Activated naive CD4-positive, alpha-beta T cell treated with anti-CD3 and anti-CD28 coated beads for 36 hours (primary cell): ENCODE measurements at places on chromosomes 3 and 15. TPM values are rescaled to one million over a fixed set of nuclear protein-coding genes. Genes with fewer than 3 reads are reported as not detected.

LSAMP gene
- not detected for total RNA-seq

HES1 gene
- 2.5 TPM for total RNA-seq

ADGRG7 gene
- not detected for total RNA-seq

SNX33 gene
- 1.1 TPM for total RNA-seq

COL7A1 gene
- 1.0 TPM for total RNA-seq

ALCAM gene
- total RNA-seq: 17.5 TPM

ATP13A5 gene
- not detected for total RNA-seq

GRCh38 chr15:31080591-31081014, 20.9 kb downstream of the TRPM1 start:
- H3K4me1 ChIP-seq: peaks cover 2% of the 10 kb centered on the region
- no peaks in the 10 kb centered on the region for H3K36me3 ChIP-seq
- H3K27me3 ChIP-seq: peaks cover 11% of the 10 kb centered on the region
- peak; percentile 29 for DNase-seq
- H3K27ac ChIP-seq: no peak overlapping the region
- no peak overlapping the region for H3K4me3 ChIP-seq

GRCh38 chr3:12905316-12906071, 64.1 kb upstream of the RPL32 start:
- peaks cover 5% of the 10 kb centered on the region for H3K36me3 ChIP-seq
- no peak overlapping the region for H3K4me3 ChIP-seq
- no peak for DNase-seq

DNA sequence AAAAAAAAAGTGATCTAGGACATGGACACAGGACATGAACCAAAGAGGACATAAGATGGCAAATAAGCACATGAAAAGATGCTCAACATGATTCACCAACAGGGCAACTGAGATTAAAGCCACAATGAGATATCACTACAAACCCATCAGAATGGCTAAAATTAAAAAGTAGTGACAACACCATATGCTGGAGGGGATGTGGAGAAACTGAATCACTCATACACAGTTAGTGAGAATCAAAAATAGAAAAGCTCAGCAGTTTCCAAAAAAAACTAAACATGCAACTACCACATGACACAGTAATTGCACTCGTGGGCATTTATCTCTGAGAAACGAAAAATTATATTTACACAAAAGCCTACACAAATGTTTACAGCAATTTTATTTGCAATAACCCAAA, 27.9 kb upstream of the ACKR4 start:
- no peak overlapping the region for H3K27ac ChIP-seq
- H3K27me3 ChIP-seq: no peaks in the 10 kb centered on the region
- peaks cover 38% of the 10 kb centered on the region for H3K36me3 ChIP-seq
- no peak for DNase-seq

GRCh38 chr3:46289966-46290365, 47.7 kb downstream of the CCR3 start:
- peaks cover 43% of the 10 kb centered on the region for H3K4me1 ChIP-seq
- H3K27me3 ChIP-seq: peaks cover 7% of the 10 kb centered on the region
- no peak for DNase-seq
- no peak overlapping the region for H3K4me3 ChIP-seq

DNA sequence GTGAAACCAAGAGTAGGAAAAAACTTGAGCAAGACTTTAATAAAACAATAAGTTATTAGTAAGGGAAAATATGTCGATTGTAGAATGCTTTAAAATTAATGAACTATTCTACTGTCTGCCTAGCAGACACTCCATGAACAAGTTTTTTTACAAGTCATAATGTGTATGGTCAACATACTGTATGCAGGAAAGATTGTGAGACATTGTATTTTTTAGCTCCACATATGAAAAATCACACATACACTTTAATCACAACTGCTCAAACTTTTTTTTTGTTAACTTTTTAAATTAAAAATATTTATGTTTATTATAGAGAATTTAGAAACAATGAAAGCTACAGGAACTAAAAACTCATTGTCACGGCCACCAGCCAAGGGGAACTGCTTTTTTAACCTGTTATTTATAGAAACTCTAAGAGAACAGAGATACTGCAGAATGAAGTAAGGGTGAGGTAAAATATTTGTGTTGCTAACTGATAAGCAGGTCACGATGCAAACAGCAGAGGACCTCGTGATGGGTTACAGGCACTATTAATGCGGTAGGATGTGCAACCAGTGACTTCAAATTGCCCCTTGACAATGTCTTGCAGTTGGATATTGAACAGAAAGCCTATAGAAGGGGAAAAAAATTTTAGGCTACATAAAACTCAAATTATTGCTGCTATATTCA, 53.0 kb downstream of the THSD4 start:
- no peak for DNase-seq
- no peaks in the 10 kb centered on the region for H3K4me1 ChIP-seq
- peaks cover 1% of the 10 kb centered on the region for H3K36me3 ChIP-seq
- H3K27me3 ChIP-seq: peaks cover 32% of the 10 kb centered on the region

DNA sequence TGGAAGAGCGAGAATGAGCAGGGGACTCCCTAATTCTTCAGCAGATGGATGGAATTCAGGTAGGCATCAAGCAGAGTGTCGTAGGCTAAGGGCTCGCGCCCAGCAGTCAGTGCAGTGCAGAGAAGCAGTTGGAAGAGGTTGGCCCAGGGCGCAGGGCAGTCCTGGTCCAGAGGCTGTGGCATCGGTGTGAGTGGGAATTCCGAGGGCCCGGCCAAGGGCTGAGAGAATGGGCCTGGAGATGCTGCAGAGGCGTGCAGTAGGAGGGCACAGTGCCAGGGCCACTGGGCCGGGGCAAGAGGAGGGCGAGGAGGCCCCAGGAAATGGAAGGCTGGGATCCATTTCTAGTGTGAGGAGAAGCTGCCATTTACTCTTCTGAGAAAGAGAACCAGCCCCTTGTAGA, 74.4 kb downstream of the AAGAB start:
- peaks cover 20% of the 10 kb centered on the region for H3K4me1 ChIP-seq
- no peak for DNase-seq
- no peaks in the 10 kb centered on the region for H3K27me3 ChIP-seq
- peaks cover 10% of the 10 kb centered on the region for H3K36me3 ChIP-seq
- no peak overlapping the region for H3K4me3 ChIP-seq

DNA sequence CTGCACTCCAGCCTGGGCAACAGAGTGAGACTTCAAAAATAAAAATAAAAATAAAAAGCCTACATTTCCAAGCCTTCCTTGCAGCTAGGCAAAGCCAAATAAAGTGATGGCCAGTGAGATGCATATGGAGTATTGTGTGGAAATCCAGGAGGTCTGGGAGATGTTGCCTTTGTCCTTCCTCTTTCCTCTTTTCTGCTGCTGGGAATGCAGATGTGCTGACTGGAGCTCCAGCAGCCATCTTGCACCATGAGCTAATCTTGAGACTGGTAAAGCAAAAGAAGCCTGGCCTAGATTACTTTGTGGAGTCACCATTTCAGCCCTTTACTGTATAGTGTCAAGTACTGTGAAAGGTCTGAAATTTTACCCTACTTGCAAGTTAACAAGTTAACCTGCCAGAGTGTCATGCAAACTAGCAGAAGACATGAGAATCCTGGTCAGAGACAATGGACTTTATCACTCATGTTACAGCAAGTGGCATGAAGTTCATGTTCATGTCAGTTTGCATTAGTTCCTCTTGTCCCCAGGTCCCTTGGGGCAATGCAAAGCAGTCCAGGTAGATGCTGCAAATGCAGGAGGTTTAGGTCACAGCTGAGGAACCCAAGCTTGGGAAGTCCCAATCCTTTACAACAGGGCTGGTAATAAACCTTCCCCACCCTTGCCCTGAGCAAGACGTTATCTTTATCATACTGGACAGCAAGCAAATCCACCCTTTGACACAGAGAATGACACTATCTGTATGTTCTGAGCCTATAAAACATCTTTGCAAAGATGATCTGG, 103.1 kb downstream of the TLE3 start:
- no peaks in the 10 kb centered on the region for H3K4me1 ChIP-seq
- H3K4me3 ChIP-seq: no peak overlapping the region
- H3K36me3 ChIP-seq: no peaks in the 10 kb centered on the region
- no peak overlapping the region for H3K27ac ChIP-seq
- H3K27me3 ChIP-seq: no peaks in the 10 kb centered on the region

- H3K36me3 ChIP-seq: no peaks in the 10 kb centered on the region
- no peaks in the 10 kb centered on the region for H3K4me1 ChIP-seq
These were observed 191.9 kb upstream of the LRIG1 start for GRCh38 chr3:66692766-66693150.

- peaks cover 2% of the 10 kb centered on the region for H3K27me3 ChIP-seq
- H3K27ac ChIP-seq: no peak overlapping the region
- no peaks in the 10 kb centered on the region for H3K4me1 ChIP-seq
These were observed 31.1 kb downstream of the PHLDB2 start for GRCh38 chr3:111890051-111890580.

DNA sequence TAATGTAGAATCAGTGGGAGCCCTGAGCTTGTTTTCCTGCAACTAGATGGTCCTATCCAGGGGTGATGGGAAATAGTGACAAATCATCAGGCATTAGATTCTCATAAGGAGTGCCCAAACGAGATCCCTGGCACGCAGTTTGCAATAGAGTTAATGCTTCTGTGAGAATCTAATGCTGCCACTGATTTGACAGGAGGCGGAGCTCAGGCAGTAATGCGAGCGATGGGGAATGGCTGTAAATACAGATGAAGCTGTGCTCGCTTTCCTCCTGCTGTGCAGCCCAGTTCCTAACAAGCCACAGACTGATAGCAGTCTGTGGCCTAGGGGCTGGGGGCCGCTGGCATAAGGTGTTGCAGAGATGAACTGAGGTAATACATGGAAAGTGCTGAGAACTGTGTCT, 28.3 kb upstream of the TMEM42 start:
- H3K27ac ChIP-seq: no peak overlapping the region
- H3K27me3 ChIP-seq: no peaks in the 10 kb centered on the region
- H3K4me3 ChIP-seq: no peak overlapping the region
- no peaks in the 10 kb centered on the region for H3K4me1 ChIP-seq
- H3K36me3 ChIP-seq: peaks cover 52% of the 10 kb centered on the region

GRCh38 chr3:65200310-65200970, 512.6 kb upstream of the ADAMTS9 start:
- H3K36me3 ChIP-seq: no peaks in the 10 kb centered on the region
- DNase-seq: no peak
- no peaks in the 10 kb centered on the region for H3K4me1 ChIP-seq
- no peak overlapping the region for H3K27ac ChIP-seq
- no peak overlapping the region for H3K4me3 ChIP-seq

GRCh38 chr3:189702066-189702646, 71.0 kb downstream of the TP63 start:
- no peak for DNase-seq
- H3K4me1 ChIP-seq: no peaks in the 10 kb centered on the region
- no peaks in the 10 kb centered on the region for H3K36me3 ChIP-seq
- no peaks in the 10 kb centered on the region for H3K27me3 ChIP-seq

GRCh38 chr15:98876451-98877369, 130.9 kb downstream of the PGPEP1L start:
- H3K4me1 ChIP-seq: peaks cover 38% of the 10 kb centered on the region
- H3K27ac ChIP-seq: no peak overlapping the region
- no peaks in the 10 kb centered on the region for H3K27me3 ChIP-seq
- no peak overlapping the region for H3K4me3 ChIP-seq
- no peak for DNase-seq

DNA sequence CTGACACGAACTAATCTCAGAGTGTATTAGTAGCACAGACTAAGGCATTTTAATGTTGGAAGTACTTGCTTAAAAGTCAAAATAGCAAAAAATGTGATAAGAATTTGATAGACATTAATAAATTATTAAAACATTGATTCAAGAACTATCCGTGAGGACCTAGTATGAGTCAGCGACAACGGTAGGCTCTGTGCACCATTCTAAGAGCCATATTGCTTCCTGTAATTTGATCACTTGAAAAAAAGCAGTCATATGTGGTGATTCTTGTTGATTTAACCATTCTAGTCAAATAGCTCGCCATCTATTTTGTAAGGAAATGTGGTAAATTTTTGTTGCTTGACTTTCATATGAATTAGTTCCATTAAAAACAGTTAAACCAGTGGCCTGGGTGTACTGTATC, 534.9 kb upstream of the ARRDC4 start:
- H3K4me3 ChIP-seq: no peak overlapping the region
- H3K36me3 ChIP-seq: no peaks in the 10 kb centered on the region
- H3K27me3 ChIP-seq: no peaks in the 10 kb centered on the region
- H3K4me1 ChIP-seq: no peaks in the 10 kb centered on the region
- no peak for DNase-seq

GRCh38 chr3:109339197-109339596, 1.9 kb upstream of the DPPA4 start:
- peaks cover 12% of the 10 kb centered on the region for H3K4me1 ChIP-seq
- H3K4me3 ChIP-seq: no peak overlapping the region

- H3K27ac ChIP-seq: no peak overlapping the region
- H3K4me3 ChIP-seq: no peak overlapping the region
- H3K36me3 ChIP-seq: no peaks in the 10 kb centered on the region
- H3K27me3 ChIP-seq: no peaks in the 10 kb centered on the region
- H3K4me1 ChIP-seq: no peaks in the 10 kb centered on the region
These were observed 315.9 kb downstream of the ZIC4 start for GRCh38 chr3:147090461-147090860.

- DNase-seq: peak; percentile 89
- H3K4me1 ChIP-seq: peaks cover 27% of the 10 kb centered on the region
- no peaks in the 10 kb centered on the region for H3K36me3 ChIP-seq
- no peaks in the 10 kb centered on the region for H3K27me3 ChIP-seq
These were observed 15.9 kb downstream of the RPLP1 start for GRCh38 chr15:69468241-69469121.

DNA sequence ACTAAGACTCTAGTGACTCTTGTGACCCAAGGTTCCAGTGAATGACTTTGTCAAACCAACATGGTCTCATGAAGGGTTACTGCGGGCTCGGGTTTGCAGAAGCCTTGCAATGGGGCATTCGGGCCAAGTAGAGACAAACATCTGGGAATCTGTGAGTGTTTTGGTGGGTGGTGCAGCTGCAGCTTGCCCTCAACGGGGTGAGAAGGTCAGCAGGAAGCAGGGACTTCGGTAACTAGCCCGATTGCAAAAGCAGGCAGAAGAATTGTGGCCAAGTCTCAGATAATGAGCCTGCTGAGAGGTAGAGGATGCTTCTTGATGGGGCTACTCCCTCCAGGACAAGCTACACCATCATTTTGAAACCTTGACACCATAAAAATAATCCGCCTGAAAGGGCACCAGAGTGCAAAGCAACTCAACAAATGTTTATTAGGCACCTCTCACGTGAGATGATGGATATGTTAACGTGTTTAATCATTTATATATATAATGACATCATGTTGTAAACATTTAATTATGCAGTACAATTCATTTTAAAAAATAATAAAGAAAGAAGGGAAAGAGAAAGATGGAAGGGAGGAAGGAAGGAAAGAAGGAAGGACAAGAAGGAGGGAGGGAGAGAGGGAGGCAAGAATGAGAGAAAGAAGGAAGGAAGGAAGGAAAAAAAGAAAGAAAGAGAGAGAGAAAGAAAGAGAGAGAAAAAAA, 263.9 kb upstream of the IGF1R start:
- H3K27me3 ChIP-seq: peaks cover 34% of the 10 kb centered on the region
- no peaks in the 10 kb centered on the region for H3K36me3 ChIP-seq
- no peak overlapping the region for H3K27ac ChIP-seq
- no peak overlapping the region for H3K4me3 ChIP-seq
- no peaks in the 10 kb centered on the region for H3K4me1 ChIP-seq
